ENCODE measurements at places on chromosomes 13 and 19.

DNA sequence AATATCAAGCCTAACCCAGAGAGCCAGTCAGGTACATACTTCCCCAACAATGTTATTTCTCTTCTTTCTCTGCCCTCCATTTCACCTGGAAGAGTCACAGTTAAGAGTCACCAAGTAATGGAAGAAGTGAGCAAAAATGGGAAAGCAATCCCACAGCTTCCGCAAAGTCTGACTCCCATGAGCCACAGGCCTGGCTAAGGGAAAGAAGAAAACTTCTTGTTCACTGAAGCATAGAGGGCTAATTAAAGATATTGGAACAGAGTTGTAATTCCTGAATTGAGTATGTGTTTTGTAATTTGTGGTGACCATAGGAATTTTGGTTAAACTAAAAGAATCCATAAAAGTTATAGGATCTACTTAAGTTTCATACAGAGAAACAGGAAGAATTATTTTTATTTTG lies 830.9 kb upstream of the PCDH20 start:
- DNase-seq = no peak

DNA sequence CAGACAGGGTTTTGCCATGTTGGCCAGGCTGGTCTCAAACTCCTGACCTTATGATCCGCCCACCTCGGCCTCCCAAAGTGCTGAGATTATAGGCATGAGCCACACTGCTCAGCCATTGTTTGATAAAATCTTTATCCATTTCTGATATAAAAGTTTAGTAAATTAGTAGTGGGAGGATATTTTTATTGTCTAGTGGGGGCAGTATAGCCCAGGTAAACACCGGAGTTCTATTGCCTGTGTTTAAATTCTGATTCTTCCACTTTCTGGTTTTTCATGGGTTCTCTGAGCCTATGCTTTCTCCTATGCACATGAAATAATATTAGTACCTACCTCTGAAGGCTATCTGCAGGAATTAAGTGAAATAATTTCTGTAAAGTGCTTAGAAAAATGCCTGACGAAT lies 20.1 kb upstream of the ARHGEF18 start:
- no peak for DNase-seq

GRCh38 chr13:26895081-26895807 lies 134.7 kb upstream of the GPR12 start:
- DNase-seq = no peak

- DNase-seq = no peak
These were observed 147.9 kb downstream of the KATNAL1 start for GRCh38 chr13:30159446-30159839.

GRCh38 chr19:1765232-1765903 lies 12.1 kb downstream of the ONECUT3 start:
- DNase-seq = no peak

DNA sequence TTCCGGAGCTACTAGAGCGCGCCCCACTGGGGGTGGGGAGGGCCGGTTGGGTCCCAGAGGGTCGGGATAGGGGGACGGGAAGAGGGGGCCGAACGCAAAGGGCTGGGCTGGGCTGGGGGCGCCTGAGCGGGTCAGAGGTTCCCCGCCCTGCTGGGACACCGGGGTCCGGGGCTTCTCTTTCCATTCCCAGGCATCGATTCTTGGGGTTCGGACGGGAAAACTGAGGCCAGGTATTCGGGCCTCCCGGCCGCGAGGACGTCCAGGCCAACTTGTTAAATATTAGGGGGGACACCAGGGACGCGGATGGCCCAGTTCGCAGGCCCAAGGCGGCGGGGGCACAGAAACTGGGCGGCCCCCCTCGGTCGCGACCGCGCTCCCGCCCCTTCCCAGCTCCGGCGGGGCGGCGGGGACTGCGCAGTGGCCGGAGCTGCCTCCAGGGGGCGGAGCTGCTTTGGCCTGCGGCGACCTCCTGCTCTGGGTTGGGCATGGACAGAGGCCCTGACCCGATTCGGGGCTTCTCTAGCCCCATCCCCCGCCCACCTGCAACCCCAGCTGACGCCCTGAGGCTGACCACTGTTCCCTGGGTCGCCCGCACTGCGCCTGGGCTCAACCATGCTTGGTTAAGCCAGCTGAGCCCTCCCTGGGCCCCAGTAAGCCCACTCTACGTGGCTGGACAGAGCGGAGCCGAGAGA lies 1.2 kb upstream of the KLF16 start:
- DNase-seq = no peak

- DNase-seq = no peak
These were observed 185.9 kb downstream of the NUFIP1 start for GRCh38 chr13:44803390-44803789.

GRCh38 chr13:64884976-64885375 lies 2345.2 kb downstream of the PCDH9 start:
- no peak for DNase-seq

DNA sequence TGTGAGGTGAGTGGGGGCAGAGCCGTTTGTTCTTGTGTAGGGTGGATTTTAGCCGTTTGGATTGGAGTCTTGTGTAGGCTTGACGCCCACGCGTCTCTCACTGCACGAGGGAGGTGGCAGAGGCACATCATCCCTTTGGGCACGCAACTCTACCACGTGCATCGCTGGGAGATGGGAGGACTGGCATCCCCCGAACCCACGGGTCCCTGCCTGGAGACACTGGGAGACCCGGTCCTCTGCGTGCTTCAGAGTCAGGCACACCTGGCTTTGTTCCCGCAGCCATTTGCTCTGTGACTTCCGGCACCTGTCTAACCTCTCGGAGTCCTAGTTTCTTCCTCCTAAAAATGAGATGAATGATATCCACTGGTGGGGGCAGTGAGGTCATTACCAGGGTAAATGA lies 6.4 kb downstream of the ARHGEF7 start:
- DNase-seq = no peak

- DNase-seq = no peak
These were observed 111.3 kb upstream of the MRI1 start for GRCh38 chr19:13652810-13653590.

DNA sequence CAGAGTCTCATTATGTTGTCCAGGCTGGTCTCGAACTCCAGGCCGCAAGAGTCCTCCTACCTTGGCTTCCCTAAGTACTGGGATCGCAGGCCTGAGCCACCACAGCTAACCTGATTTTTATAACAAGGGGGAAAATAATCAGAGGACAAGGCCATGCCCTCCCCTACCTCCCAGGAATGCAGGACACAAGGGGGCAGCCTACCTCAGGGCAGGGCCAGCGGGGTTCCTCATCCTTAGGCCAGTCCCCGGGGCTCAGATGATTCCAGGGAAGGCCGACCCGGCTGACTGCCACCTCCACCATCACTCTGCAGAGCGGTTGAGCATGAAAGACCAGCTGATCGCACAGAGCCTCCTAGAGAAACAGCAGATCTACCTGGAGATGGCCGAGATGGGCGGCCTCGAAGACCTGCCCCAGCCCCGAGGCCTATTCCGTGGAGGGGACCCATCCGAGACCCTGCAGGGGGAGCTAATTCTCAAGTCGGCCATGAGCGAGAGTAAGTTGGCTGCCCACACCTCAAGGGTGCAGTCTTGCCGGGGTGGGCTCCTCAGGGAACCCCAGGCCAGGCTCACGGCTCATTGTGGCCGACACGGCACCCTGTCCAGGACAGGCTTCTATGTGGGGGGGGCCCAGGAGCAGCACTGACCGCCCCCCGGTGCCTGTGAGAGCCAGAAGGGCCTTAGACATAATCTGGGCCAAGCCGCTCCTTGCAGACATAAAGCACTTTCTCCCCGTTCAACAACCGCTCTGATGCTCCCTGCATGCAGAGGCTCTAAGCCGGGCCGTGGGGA lies 26.8 kb downstream of the PEX11G start:
- no peak for DNase-seq

- peak; percentile 40 for DNase-seq
These were observed 1.0 kb downstream of the MBOAT7 start for GRCh38 chr19:54188215-54188871.

DNA sequence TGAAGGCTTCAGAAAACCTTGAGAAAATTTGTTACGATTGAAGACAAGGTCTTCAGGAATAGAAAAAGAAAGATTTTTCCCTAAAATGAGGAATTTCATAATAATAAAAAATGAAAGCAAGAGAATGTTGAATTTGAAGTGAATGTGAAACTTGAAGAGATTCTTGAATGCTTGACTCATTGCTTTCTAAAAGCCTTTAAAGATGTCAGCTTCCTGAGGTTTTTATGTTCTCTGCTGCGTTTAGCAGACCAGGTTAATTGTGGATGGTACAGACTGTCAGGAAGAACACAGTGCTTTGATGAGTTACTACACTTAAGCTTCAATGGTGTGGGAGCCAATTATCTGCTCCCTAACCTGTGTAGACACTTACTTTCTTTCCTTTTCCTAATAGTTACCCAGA lies 96.3 kb upstream of the FNDC3A start:
- DNase-seq = no peak

DNA sequence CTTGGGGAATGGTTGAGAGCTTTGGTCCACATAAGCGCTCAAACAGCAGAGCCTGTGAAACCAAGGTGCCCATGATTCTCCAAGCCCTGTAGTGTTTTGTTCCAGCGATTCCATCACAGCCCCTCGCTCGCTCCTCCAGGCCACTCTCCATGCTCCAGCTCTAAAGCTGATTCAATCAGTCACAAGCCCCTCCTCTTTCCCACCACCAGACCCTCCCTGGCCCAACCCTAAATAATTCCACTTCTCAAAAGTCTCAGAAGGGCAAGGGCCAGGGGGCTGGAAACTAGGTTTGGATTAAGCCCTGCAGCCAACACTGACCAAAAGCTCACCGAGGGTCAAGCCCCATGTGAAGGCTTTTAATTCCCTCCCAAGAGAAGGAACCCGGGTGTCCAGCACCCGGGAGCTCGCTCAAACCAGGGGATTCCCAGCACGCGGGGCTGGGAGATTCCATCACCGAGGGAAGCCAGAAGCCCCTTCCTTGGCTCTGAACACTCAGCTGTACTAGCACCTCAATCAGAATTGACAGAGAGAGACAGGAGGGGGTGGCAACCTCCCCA lies 1.5 kb downstream of the ZNF296 start:
- no peak for DNase-seq

DNA sequence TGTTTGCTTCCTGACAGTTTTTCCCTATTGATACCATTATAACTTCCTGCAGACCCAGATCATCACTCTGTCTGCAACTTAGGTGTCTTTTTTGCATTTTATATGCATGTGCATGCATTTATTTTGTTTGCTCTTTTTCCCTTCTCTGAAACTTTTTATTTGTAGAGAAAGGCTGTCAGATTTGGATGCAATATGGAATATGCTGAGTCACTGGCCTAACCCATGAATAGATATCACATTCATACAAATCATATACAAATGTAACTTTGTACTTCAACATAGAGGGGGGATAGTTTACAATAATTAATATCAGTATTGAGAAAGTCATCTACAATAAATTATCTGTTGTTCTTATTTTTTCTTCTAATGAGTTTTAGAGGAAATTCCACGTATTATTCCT lies 1465.0 kb downstream of the EFNB2 start:
- DNase-seq = no peak

GRCh38 chr19:2747349-2747748 lies 7.5 kb upstream of the SLC39A3 start:
- no peak for DNase-seq

- no peak for DNase-seq
These were observed 16.2 kb upstream of the FOXO1 start for GRCh38 chr13:40682449-40683240.

DNA sequence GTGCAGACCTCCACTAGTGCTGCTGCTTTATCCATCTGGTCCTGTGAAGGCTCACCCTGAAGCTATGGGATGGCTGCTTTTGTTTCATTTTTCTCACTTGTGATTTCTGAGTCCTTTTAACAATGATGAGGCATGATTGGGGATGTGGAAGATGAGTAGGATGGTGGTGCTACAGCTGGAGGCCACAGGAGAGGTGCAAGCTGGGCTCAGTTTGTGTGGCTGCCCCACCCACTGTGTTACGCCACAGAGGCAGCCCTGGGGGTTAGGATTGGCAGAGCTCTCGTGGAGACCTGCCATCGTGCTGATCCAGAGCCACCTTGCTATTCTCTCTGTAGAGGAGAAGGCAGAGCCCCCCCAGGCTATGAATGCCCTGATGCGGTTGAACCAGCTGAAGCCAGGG lies 19.6 kb upstream of the QTRT1 start:
- DNase-seq = no peak

- DNase-seq = no peak
These were observed 1.6 kb downstream of the CEACAM16 start for GRCh38 chr19:44700547-44700946.

DNA sequence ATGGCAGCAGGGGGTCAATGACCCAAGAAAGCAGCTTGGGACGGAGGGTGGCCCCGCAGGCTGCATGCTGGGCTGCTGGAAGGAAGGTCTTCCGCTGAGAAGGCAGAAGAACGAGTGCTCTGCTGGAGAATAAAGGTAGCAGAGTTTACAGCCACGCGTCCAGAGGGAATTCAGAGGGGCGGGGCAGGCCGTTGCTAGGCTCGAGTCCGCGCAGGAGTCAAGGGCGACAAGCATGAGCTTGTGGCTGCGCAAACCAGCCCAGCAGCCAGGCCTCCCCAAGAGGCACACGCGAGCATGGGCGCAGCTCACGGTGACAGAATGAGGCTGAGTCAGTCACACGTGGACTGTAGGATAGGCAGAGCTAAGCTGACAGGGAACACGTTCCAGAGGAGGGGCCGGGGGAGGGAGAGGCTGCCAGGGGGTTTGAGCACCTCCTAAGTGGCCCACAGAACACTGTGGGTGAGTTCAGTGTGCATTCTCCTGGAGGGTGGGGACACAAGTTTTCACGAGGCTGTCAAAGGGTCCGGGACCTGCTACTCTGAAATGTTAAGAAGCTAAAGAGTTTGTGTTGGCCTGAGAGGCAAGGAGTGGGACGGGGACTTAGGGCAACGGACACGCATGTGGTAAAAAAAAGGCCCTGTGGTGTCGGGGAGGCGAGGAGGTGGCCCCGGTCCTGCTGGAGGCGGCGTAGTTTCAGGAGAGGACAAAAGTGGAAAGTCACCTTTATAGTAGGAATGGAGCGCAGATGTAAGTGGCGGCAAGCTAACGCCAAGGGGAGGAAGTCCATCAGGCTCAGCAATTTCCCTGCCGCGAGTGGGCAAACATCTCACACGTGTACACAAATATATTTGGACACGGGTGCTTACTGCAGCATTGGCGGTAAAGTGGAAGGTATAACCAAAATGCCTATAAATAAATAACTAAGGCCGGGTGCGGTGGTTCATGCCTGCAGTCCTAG lies 17.7 kb downstream of the RFX2 start:
- no peak for DNase-seq

DNA sequence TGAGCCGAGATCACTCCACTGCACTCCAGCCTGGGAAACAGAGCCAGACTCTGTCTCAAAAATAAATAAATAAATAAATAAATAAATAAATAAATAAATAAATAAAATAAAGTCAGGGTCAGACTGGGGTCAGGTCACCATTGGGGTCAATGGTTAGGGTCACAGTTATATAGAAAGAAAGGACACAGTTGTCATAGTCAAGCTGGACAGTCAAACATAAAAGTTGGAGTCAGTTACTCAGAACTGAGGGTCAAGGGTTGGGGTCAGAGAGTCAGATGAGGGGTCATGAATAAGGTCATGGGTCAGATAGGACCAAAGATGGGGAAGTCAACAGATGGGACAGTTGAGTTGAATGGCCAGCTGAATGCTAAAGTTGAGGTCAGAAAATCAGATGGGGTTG lies 16.7 kb upstream of the EPOR start:
- DNase-seq = no peak

GRCh38 chr19:43525836-43526771 lies 897 bp downstream of the ETHE1 start:
- DNase-seq = no peak

- DNase-seq = no peak
These were observed 12.8 kb downstream of the CIB3 start for GRCh38 chr19:16160445-16160942.
